ENCODE measurements at places on chromosomes 2 and 18.

GRCh38 chr2:232076272-232076671, 114.8 kb downstream of the DIS3L2 start:
- DNase-seq, result no peak

GRCh38 chr18:74990563-74991081, 218.3 kb downstream of the PTGR3 start:
- no peak for DNase-seq

DNA sequence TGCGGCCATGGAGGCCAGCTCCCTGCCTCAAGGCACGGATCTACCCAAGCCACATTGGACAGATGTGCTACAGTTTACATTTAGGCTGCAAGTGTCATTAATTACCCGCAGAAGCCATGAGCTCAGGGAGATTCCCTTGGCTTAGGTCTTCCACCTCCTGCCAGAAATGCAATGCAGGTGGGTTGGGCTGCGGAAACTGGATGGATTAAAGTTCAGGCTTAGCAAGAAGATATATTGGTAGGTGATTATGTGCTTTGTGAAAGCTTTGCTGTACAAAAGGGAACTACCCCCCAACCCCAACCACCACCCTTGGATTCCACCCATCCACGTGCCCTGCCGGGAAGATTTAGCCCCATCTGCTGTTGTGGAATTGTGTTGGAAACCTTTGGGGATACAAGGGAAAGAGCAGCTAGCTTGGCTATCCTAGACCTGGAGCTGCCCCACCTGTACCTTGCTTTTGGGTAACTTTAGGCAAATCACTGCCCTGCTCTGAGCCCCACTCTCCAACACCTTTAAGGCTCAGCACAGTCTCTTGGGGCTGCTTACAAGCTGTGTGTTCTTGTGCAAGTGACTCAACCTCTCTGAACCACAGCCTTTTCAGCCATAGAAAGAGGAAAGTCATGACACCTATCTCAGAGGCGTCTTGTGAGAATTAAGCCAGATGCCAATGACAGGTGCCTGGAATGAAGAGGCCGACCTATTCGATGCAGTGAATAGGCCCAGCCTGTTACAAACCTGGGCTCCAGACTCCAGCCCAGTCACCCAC, 141.6 kb upstream of the GLI2 start:
- DNase-seq, result no peak

DNA sequence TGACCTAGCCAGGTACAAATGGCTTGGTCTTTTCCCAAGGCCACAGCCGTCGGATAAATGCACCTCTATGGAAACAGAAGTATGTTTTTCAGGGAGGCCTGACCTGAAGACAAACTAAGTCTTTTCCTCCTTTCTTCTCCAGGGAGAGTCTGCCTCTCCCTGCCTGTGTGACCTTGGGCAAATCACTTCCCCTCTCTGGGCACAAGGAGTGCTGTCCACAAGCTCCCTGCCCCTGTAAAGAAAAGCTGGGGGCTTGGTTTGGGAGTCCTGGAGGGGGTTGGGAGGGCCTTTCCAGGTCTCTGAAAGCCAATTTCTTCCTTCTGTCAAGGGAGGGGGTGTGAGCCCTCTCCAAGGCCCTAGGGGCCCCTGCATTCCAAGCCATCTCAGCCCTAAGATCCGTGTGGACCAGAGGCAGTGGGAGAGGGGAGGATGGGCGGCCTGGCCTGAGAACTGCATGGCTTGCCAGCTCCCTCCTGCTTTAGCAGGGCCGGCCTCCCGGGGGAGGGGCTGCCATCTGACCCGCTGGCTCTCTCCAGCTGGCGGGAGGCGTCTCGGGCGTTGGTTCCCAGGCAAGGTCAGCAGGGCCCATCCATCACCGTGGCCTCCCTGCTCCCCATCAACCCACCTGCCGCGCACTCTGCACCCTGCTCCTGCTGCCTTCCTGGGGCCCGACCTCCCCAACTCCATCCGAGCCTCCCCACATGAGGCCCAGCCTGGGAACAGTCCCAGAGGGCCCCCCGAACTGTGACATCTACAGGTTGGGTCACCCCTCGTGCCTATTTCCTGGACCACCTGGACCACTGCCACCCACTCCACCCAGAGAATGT, 61.4 kb downstream of the SMAD7 start:
- DNase-seq, result no peak

DNA sequence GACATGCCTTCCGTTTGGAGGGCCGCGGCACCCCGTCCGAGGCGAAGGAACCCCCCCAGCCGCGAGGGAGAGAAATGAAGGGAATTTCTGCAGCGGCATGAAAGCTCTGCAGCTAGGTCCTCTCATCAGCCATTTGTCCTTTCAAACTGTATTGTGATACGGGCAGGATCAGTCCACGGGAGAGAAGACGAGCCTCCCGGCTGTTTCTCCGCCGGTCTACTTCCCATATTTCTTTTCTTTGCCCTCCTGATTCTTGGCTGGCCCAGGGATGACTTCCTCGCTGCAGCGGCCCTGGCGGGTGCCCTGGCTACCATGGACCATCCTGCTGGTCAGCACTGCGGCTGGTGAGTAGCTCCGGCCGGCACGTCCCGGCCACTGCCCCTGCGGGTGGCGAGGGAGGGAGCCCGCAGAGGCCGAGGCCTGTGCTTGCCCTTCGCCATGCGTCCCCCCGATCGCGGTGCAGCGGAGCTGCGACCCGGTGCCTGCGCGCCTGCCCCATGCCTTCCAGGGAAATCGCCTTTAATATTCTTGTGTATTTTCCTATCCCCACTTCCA, 1.2 kb downstream of the BMPR2 start:
- no peak for DNase-seq

DNA sequence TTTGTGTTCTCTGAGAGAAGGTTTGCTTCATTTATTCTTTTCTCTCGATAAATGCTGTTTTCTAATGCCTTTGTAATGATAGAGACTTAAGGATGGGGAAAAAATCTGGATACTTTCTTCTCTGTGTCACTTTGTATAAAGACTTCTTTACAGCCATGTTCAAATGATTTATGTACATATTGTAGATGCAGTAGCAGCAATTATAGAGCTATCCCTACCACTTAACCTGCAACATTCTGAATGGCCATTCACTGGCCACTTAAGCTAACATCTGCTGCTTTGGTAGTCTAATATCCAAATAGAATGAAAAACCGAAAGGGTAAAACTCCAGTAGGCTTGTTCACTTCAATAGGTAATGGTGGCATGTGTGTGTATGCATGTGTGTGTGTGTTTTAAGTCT, 97.8 kb downstream of the CSRNP3 start:
- DNase-seq, result no peak

DNA sequence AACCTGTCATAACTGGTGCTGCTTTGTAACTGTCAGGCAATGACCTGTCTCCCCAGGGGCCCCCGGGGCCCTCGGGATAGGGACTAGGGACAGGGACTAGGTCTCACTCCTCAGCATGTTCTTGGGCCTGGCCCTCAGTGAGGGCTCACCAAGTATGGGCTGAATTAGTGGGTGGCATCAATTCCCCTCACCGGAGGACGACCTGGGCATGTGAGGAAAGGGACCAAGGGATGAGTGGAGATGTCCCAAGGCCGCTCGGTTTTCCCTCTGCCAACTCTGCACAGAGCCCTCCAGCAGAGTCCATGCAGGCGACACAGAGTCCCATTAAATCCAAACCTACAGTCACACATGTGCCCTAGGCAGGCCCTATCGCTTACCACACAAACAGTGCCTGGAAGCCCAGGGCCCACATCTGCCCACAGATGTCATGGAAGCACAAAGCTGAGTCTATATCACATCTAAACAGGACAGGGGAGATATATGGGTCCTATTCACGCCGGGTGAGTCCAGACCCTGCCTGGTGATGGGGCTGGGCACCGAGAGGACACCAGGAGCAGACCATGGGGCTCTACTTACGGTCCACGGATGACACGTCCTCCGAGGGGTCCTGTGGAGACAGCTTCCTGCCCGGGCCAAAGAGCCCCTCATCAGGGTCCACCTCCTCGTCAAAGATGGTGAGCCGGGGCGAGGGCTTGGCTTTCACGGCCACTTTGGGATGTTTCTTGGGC, 26.6 kb downstream of the HS1BP3 start:
- DNase-seq, result no peak

DNA sequence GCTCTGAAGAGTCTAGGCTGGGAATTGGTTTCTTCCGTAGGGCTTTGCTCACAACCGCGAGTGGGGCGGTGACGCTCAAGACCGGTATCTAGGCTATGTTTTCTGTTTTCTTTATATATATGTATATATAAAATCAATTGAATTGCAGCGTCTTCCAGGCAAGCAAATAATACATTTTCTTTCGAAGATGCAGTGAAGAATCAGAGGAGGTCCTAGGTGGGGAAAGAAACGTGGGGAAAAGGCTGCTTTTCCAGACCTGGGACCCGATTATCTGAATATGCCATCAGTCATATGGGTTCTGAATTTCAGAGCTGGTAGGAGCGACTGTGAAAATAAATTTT, 714 bp upstream of the SCN9A start:
- no peak for DNase-seq

GRCh38 chr2:134344954-134345697, 91.3 kb downstream of the MGAT5 start:
- DNase-seq, result no peak

- DNase-seq, result no peak
Measured at GRCh38 chr2:191643429-191643828, 34.5 kb upstream of the NABP1 start.

- no peak for DNase-seq
Measured at GRCh38 chr2:108612514-108613183, 78.4 kb downstream of the LIMS1 start.
